ENCODE measurements at places on chromosomes 2 and 18. TPM values are rescaled to one million over a fixed set of nuclear protein-coding genes. Genes with fewer than 3 reads are reported as not detected.

DNA sequence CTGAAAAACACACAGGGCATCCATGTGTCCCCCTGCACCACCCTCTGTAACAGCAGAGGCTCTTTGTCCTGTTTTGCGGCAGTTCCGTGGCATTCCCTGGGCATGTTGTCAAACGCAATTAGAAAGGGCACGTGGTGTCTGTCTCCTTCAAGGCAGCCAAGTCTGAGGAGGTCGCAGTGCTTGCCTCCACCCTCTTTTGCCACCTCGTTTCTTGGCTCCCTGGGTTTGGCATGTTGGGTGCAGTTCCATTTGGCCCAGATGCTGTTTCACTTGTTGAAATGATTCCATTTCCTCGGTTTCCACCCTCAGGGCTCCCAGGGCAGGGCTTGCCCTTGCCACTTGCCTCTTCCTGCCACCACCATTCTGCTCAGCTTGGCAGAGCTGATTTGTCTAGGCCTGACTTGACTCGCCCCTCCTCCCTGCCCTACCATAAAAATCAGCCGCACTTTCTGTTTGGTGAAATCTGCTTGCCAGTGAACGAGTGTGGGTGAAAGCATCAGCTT is 12.4 kb downstream of the CCL20 start:
- no peak for DNase-seq

Gene MEIS1
- 127 TPM for polyA plus RNA-seq

Gene IL18RAP
- polyA plus RNA-seq: 0.29 TPM

DNA sequence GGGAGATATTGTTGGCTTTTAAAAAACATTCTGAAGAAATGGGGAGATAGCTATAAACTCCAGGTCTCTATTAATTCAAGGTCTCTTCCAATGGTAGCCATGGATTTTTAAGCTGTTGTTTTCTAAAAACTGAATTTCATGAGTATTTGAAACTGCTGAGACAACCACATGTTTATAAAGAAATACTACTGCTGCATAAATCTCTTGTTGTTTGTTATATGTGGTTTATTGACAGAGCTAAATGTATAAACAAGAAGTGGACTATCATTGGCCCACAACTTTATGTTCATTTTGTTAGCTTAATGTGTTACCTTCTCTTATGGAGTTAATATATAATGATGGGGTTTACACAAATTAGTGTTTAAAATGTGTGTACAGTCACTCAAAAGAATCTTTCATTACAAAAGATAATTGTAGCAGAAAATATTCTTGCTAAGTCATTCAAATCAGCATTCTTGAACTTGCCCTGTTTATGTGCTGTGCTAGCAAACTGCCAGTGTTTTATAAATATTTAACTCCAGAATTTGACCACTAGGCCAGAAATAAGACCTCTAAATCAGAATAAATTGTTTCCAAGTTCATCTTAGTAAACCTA is 242.1 kb downstream of the TMX3 start:
- no peak for DNase-seq
